ENCODE measurements at places on chromosomes 1 and 21. TPM values are rescaled to one million over a fixed set of nuclear protein-coding genes. Genes with fewer than 3 reads are reported as not detected.

GRCh38 chr1:183002797-183003196 lies 20.4 kb upstream of the LAMC1 start:
- no peaks in the 10 kb centered on the region for H3K36me3 ChIP-seq
- DNase-seq, result no peak
- no peak overlapping the region for H3K4me3 ChIP-seq

- H3K4me3 ChIP-seq, result no peak overlapping the region
- H3K27me3 ChIP-seq, result no peaks in the 10 kb centered on the region
- H3K36me3 ChIP-seq, result peaks cover 6% of the 10 kb centered on the region
- no peak overlapping the region for H3K27ac ChIP-seq
- DNase-seq, result no peak
- no peaks in the 10 kb centered on the region for H3K4me1 ChIP-seq
These were observed 32.0 kb downstream of the TMEM53 start for GRCh38 chr1:44642255-44642654.

Gene SMPDL3B
- total RNA-seq, result 1.5 TPM

- H3K27ac ChIP-seq, result no peak overlapping the region
- no peaks in the 10 kb centered on the region for H3K4me1 ChIP-seq
- no peaks in the 10 kb centered on the region for H3K36me3 ChIP-seq
- DNase-seq, result no peak
- no peak overlapping the region for H3K4me3 ChIP-seq
These were observed 4.2 kb downstream of the KISS1 start for GRCh38 chr1:204192046-204192445.

GRCh38 chr1:190752131-190752530 lies 274.5 kb upstream of the BRINP3 start:
- H3K36me3 ChIP-seq, result no peaks in the 10 kb centered on the region
- no peak for DNase-seq
- no peaks in the 10 kb centered on the region for H3K4me1 ChIP-seq
- no peak overlapping the region for H3K4me3 ChIP-seq
- no peaks in the 10 kb centered on the region for H3K27me3 ChIP-seq

Gene NECTIN4
- total RNA-seq, result not detected

- no peaks in the 10 kb centered on the region for H3K36me3 ChIP-seq
- no peak for DNase-seq
- no peak overlapping the region for H3K27ac ChIP-seq
- H3K27me3 ChIP-seq, result no peaks in the 10 kb centered on the region
- H3K4me3 ChIP-seq, result no peak overlapping the region
These were observed 92.9 kb downstream of the UBIAD1 start for GRCh38 chr1:11365744-11366387.

DNA sequence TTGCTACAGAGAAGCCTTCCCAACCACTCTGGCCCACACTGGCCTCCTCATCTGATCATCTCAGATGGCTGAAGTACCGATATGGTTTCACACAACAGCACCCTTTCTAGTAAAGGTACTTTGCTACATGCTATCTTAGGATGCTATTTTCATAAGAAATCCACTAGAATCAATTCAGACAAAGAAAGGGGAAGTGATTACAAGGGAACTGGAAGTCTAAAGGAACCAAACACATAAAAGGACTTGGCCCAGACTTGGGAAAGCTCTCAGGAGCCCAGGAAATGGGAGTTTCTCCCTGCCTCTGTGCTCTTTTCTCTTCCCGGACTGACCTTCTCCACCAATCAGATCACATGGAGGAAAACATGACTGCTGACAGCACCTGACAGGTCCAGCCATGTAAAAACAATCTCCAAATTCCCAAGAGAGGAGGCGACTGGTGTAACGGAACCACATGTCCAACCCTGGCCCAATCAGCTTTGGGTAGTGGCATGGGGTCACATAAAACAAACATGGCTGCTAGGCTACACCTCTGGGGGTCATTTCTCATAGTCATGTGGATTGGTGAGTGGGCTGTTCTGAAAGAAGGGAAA lies 12.7 kb upstream of the FOXE3 start:
- no peaks in the 10 kb centered on the region for H3K27me3 ChIP-seq
- DNase-seq, result no peak
- no peak overlapping the region for H3K27ac ChIP-seq

DNA sequence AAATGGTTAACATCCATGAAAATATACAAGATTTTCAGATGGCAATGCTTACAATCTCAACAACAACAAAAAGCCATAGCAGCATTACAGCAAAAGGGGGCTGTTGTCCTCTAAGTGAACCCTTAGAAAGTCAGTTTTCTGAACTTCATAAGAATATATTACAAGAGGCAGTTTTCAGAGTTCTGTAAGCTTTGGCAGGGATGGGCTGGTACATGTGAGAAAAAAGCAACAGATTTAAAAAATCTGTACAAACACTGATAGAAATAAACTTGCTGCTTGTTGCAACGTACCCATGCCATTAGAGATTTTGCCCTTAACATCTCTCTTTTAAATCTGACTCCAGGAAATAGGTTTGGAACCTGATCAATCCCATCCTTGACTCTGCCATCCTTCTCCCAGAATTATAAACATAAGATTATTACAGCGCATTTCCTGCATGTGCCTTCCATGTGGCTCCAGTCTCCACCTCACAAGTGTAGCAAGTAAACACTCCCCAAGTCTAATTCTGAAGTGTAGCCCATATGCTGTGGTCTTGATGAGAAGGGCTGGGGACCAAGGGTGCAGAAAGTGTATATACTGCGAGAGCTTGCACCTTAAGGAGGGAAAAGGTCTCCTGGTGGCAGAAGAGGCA lies 101.4 kb upstream of the TSPAN2 start:
- no peaks in the 10 kb centered on the region for H3K4me1 ChIP-seq
- no peak overlapping the region for H3K4me3 ChIP-seq
- DNase-seq, result no peak
- no peaks in the 10 kb centered on the region for H3K27me3 ChIP-seq

Gene FAM177B
- not detected for total RNA-seq
